ENCODE measurements at places on chromosomes 7 and 10. TPM values are rescaled to one million over a fixed set of nuclear protein-coding genes. Genes with fewer than 3 reads are reported as not detected.

GRCh38 chr7:41116817-41117216, 586.1 kb downstream of the INHBA start:
- no peak for DNase-seq

DNA sequence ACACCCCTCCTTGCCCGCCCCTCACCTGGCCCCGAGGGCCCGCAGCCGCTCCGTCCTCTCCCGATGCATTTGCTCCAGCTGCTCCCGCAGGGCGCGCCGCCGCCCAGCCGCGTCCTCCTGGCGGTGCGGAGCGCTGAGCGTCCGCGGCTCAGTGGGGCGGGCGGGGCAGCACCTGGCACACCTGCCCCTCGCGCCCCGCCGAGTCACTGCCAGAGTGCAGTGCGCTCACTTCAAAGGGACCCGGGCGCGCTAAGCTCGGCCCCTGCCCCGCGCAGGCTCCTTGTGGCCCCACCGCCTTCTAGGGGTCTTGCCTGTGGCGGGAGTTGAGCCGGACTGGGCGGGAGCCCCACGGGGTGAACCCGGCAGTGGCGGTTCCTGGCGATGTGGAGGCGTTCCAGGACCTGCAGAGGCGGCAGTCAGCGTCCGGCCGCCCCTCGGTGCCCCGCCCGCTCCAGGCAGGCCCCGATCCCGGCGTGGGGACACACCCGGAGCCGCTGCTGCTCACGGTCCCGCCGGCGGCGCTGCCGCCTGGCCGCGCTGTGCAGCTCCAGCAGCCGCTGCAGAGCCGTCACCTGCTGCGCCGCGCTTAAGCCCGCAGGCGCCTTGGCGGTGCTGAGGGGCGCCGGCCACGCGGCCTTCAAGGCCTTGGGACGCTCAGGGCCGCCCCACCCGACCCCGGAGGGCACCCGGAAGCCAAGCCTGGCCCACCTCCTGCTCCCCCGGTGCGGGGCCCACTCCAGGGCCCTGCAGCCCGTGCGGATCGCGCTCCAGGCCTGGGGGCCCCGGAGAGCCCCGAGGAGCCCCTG, 6.7 kb downstream of the ATP6V1F start:
- DNase-seq = no peak

DNA sequence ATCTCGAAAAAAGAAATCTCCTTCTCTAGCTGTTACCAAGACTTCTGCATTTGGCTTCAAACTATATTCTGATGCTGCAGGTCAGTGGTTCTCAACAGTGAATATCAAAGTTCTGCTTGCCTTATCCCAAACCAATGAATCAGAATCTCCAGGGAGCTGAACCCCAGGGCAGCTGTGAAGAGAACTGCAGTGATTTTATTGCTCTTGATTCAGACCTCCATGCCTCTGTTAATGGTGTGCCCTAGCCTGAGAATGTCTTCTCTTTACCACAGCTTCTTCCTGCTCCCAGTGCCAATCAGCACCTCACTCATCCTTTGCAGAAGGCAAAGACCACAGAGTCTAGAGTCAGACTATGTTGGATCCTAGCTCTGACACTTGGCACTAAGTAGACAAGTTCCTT, 46.2 kb upstream of the MRLN start:
- DNase-seq = no peak

DNA sequence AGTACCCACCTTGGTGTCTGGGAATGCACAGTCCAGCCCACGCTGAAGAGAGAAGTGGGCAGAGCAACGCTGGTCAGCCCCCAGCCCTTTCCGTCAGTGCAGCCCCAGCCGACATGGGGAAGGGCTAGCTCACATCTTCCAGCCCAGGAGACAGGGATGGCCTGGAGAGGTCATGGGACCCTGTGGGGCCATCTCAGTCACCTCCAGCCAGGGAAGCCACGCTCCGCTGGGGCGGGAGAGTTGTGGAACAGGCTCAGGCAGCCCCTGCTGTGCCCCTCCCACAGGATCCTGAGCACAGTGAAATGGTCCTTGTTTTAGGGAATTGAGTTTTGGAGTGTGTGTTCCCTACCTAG, 85.1 kb downstream of the PAXIP1 start:
- DNase-seq = no peak

DNA sequence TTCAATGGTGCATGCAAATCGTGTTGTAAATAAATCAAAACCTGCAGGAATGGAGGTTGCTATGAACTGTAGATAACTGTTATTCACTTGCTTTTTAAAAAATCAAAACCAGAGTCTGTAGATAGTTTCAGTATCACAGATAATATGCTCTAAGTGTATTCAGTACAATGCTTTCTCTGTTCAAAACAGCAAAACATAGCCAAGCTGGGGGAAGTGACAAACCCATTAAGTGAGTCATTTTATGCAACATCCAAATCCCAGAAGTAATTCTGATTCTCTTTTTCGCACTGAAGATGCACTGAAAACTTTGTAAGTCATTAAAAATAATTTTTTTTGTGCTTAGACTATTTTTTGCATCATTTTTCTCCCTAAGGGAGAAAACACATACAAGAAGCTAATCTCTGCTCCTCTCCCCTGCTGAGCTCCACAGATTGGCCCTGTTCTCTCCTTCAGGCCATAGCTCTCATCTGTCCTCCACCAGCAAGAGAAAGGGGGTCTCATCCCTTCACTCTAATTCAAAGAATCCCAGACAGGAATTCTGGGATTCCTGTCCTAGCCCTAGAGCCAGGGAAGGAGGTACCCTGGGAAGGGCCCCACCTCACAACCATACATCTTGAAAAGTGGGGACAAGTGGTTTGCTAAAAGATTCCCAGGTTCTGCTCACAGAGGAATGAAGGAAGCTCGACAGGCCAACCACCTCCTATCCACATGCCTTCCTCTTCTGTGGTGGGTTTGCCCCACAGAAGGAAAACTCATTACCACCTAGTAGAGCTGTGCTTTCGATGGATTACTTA, 4.9 kb downstream of the PRTFDC1 start:
- DNase-seq = no peak

DNA sequence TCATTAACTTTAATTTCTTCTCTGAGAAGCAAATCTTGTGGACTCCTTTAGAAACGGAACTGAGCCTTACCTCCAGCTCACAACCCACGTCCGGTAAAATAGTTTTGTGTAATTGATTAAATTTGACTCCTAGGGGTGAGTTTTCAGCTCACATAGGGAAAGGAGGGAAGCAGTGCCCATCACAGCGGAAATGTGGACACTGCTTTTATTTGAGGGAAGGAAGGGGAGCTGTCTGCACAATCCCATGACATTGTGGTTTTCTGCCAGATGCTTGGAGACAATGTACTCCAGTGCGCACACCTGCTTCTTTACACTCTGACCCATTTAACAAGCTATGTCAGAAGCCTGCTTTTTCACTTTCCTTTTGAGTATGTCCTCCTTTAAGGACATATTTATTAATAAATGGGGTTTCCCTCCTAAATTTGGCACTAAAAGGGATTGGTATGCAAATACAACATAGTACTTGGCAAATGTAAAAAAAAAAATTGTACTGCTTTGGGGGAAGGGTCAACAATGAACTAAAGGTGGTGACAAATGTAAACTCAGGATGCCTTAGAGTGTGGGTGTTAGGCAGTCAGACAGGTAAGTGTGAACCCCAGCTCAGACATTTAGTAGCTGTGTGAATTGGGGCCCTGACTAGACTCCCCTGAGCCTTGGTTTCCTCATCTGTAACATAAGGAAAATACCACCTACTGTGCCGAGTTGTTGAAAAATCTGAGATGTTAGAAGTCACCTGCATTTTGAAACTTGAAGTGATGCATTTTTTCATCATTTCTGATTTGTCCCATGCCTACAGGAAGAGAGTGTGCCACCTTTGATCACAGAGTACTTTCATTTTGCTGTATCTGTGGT, 90.2 kb upstream of the KLF6 start:
- DNase-seq = no peak

GRCh38 chr10:70223728-70224127, 9.5 kb downstream of the PPA1 start:
- DNase-seq = no peak

DNA sequence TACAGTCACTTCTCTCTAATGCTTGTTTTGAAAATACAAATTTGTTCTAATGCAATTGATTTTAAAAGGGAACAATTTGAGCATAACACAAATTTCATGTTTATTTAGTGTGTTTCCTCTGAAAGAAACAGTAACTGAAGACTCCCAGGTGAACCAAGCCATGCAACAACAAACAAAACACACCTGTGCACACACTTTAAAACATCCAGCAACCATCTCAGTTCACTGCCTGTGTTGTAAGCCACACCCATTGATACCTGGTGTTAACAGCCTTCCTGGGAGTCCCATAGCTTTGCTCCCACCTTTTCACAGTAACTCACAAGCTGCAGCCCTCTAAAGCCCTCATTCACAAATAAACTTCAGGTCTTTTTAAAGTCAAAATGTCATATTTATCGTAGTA, 89.3 kb downstream of the DOCK4 start:
- no peak for DNase-seq

GRCh38 chr7:39816462-39817060, 133.5 kb upstream of the CDK13 start:
- no peak for DNase-seq

GRCh38 chr7:129262324-129262723, 37.5 kb downstream of the AHCYL2 start:
- DNase-seq = no peak

DNA sequence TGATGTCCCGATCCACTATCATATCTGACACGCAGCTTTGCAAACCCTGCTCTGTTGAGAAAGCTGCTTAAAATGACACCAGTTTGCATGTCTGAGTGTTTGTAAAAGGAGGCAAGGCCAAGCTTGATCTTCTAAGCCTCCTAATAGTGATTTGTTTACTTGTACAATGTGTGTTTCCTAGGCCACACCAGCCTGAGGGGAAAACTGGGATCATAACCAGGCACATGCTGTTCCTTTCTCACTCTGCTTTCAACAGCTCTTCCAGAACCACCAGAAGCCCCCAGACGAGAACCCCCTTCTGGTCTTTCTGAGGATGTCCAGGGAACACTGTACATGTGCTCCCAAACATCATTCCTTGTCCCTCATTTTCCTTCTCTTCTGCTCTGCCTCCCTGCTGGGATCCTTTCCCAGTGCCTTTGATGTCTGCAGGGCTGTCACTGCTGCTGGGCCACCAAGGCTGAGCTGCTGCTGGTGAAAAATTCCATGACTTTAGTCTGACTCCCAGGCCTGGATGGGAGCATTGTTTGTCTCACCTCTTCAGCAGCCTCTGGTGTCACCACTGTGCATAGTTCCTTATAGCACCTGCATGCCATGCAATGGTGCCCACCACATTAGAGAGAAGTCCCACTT, 4.0 kb upstream of the LGI1 start:
- DNase-seq = no peak

GRCh38 chr10:74190494-74190893, 39.5 kb downstream of the ADK start:
- DNase-seq = no peak

GRCh38 chr7:158110661-158111048, 477.0 kb downstream of the PTPRN2 start:
- no peak for DNase-seq

- no peak for DNase-seq
Observed at GRCh38 chr7:85736085-85736484, 549.2 kb upstream of the SEMA3D start.

GRCh38 chr7:17680943-17681351, 259.3 kb downstream of the SNX13 start:
- DNase-seq = no peak

GRCh38 chr10:37710831-37711616, 146.4 kb downstream of the ZNF248 start:
- DNase-seq = no peak

GRCh38 chr7:135186841-135187253, 16.3 kb upstream of the CYREN start:
- no peak for DNase-seq

- no peak for DNase-seq
Observed at GRCh38 chr10:6211671-6212635, 9.2 kb downstream of the PFKFB3 start.

DNA sequence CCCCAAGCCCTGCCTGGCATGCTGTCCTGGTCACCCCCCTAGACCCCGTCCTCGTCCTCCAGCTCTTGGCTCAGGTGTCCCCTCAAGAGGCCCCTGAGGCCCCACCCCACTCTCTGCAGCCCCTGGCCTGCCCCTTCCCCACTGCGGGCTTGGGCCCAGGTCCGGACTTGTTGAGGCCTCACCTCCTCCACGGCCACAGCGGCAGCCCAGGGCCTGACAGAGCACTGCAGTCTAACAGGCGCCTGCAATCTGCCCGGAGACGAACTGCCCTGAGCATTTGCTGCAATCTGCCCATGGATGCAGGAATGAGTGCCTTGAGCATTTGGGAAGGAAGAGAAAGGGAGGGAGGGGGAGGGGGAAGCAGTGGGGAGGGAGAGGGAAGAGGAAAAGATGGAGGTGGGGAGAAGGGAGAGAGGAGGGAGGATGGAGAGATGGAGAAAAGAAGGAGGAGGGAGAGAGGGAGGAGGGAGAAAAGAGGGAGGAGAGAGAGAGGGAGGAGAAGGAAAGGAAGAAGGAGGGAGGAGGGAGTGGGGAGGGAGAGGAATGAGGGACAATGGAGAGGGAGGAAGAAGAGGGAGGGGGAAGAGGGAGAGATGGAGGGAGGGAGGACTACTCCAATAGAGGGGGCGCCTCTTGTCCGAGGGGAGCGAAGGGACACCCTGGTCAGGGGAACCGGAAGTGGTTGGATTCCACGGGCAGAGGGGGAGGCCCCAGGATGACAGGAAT, 73.9 kb downstream of the PDGFA start:
- DNase-seq = no peak

DNA sequence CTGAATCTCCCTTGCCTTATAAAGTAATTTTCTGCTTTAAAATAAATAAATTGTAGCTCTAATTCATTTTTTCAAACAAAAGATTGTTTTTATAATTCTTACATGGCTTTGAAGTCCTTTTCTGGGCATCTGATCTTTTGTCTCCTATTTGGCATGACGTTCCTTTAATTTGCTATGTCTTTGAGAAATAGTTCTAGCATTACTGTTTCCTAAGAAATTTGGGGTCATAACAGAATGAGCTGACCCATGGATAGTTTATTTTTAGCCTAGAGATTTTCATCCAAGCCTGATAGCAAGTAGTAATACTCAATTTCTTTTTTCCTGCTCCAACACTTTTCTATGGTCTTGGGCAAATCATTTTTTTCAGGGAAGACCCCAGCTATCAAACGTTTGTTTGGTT, 31.4 kb downstream of the CCDC71L start:
- no peak for DNase-seq

GRCh38 chr7:30656006-30656957, 26.0 kb downstream of the CRHR2 start:
- DNase-seq = no peak

GRCh38 chr10:11097686-11098085, 80.0 kb downstream of the CELF2 start:
- no peak for DNase-seq

DNA sequence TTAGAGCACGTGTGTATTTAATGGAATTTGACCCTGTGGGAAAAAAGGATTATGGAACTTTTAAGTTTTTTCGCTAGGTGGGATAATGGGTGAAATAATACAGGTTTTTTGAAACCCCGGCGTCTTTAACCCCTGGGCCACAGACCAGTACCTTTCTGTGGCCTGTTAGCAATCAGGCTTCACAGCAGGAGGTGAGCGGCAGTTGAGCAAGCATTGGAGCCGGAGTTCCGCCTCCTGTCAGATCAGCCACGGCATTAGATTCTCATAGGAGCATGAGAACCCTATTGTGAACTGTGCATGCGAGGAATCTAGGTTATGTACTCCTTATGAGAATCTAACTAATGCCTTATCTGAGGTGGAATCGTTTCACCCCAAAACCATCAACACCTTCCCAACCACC, 28.6 kb downstream of the WAC start:
- no peak for DNase-seq

Gene IQUB
- polyA plus RNA-seq = 0.22 TPM

Gene OR13A1
- 0.32 TPM for polyA plus RNA-seq

Gene LYZL1
- not detected for polyA plus RNA-seq

Gene TSPAN13
- polyA plus RNA-seq = 38.5 TPM

Gene FKBP6
- polyA plus RNA-seq = not detected

Gene CAMK1D
- 5.6 TPM for polyA plus RNA-seq

Gene GDF2
- polyA plus RNA-seq = not detected

Gene RBM33
- polyA plus RNA-seq = 15.6 TPM
